ENCODE measurements at places on chromosomes 11 and 22.
A peak's percentile ranks its signal among the peaks of the same experiment; 100 is the strongest.

GRCh38 chr11:124094731-124095130, 20.5 kb upstream of the VWA5A start:
- DNase-seq = no peak

DNA sequence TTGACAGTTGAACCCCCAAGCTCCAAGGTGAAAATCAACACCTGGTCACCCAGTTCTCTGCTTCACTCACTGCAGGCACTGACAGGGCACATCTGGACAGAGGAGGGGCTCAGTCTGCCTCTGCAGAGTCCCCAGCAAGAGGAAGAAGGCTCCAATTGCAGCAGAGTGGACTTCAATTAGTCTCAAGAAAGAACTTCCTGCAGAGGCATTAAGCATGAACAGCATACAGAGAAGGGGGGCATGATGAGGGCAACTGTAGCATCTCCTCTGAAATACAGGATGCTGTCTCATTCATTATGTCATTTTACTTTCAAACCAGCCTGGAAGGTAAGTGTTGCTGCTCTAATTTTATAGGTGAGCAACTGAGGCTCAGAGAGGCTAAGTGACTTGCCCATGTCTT, 11.1 kb downstream of the GDPD5 start:
- DNase-seq = no peak

DNA sequence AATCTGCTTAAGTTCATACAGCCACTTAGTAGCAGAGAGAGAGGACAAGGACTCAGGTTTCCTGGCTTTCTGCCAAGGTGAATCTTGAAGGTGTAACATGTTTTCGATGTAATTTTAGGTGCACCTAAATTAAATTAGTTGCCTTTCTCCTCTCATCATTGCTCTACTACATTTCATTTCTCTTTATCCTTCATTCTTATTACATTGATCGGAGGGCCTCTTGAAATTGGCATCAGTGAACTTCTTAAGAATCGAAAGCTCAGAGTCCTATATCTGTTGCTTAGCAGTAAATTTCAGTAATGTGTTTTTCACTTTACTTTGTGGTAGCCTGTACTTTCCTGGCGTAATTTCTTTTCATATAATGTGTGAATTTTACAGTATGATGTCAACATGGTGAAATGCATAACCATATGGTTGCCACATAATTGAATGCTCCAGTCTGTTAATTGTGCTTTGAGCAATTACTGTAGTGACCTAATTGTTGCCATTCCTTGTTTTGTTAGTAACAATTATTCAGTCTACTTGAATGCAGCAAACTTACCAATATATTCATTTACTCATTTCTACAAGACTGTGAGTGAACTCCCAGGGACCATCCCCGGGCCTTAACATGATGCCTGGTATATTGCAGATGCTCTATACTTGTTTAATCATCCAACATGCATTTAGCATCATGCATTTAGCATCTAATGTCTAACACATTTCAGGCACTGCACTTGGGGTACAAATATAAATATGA, 138.1 kb downstream of the MAML2 start:
- DNase-seq = no peak

GRCh38 chr11:101867951-101868350, 46.9 kb upstream of the CEP126 start:
- no peak for DNase-seq

DNA sequence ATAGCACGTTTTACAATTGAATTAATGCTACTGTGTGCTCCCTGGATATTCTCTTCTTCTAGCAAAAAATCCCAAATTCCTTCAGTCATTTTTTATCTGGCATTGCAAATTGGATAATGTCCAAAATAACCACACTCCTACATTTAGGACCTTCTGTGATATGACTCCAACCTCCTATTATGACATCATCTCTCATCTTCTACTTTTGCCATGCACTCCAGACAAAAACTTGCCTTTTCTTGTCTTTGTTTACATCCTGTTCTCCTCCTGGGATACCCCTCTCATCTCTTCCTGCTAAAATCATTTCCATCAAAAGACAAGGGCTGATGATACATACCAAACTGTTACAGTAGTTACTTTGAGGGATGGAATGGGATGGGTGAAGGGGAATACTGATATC, 20.6 kb upstream of the TMEM218 start:
- no peak for DNase-seq

DNA sequence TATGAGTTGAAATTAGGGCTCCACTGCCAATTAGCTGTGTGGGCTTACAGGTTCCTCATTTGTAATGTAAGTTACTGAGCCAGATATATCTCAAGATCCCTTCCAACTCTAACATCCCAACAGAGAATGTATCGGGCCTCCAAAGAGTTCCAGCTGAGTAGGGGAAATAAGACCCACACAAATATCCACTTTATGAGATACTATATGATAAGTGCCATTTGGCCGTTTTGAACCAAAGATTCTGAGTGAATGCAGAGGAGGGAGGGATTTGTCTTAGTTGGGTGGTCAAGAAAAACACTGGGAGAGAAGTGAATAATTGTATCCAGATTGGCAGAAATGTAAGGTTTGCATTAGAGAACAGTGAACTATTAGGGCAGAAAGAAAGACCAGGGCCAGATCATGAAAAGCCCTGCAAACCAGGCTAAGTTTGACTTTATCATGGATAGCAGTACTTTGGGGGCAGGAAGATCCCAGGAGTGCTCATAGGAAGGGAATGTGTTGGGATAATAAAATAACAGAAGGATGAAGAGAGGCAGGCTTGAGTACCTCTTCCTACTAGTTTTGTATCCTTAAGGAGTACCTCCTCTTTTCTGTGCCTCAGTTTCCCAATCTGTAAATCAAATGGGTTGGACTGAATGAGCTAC, 63.9 kb downstream of the RPL27A start:
- no peak for DNase-seq

DNA sequence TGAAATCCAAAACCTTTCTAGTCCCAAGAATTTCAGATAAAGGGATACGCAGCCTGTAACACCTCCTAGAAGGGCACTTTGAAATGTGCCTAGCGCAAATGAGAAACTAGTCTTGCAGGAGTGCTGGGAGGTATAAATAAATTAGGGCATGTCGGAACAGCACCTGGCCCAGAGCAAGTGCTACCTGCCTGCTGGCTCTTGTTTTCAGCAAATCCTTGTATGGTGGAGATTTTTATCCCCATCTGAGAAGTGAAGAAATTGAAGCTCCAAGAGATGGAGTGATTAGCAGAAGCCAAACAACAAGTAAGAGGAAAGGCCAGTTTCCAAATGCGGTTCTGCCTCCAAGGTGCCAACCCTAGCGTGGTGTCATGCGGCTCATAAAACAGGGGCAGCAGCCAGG, 36.7 kb upstream of the TFIP11 start:
- no peak for DNase-seq

DNA sequence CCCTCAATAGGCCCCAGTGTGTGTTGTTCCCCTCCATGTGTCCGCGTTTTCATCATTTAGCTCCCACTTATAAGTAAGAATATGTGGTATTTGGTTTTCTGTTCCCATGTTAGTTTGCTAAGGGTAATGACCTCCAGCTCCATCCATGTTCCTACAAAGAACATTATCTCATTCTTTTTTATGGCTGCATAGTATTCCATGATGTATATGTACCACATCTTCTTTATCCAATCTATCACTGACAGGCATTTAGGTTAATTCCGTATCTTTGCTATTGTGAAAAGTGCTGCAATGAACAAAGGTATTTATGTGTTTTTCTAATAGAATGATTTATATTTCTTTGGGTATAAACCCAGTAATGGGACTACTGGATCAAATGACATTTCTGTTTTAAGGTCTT, 42.1 kb downstream of the SLC36A4 start:
- DNase-seq = no peak

GRCh38 chr11:93072229-93072914, 102.9 kb downstream of the MTNR1B start:
- no peak for DNase-seq

- peak; percentile 76 for DNase-seq
Measured at GRCh38 chr11:60130496-60130895, 42.0 kb downstream of the MS4A2 start.

DNA sequence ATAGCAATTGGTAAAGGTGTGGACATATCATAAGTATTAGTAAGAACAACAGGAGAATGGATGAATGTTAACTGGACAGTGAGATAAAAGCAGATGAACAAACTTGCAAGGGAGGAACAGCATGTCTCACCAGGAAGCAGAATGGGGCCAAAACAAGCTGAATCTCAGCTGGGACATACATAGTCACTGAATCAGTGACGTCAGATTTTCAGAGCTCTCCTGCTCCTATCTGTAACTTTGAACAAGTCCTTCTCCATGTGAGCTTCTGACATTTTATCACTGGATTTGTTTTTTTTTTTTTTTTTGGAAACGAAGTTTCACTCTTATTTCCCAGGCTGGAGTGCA, 118.7 kb downstream of the BBOX1 start:
- no peak for DNase-seq

- DNase-seq = peak; percentile 74
Measured at GRCh38 chr22:39144101-39144767, 8.2 kb downstream of the CBX7 start.

DNA sequence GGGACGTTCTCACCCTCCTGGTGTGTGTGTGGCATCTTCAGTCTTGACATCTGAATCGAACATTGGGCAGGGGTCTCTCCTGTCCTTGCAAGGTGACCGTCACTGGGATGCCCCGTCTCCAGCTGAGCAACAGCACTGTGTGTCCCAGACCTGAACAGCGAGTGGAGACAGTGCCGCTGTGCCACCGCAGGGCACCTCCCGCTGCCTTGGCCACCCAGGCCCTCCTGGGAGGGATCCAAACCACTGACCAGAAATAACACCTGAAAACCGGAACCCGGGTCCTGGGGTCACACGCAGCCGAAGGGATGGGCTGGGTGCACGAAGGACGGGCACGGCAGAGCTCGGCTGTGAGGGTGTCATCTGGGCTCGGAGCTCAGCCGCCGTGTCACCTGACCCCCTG, 102.2 kb downstream of the BRD1 start:
- no peak for DNase-seq

GRCh38 chr11:70812472-70812871, 414.1 kb downstream of the CTTN start:
- no peak for DNase-seq

- peak; percentile 83 for DNase-seq
Measured at GRCh38 chr11:119115484-119116234, 5.7 kb upstream of the HINFP start.

GRCh38 chr11:108558222-108558621, 35.3 kb downstream of the EXPH5 start:
- DNase-seq = no peak

GRCh38 chr22:27378311-27378800, 423.2 kb downstream of the MN1 start:
- DNase-seq = no peak

DNA sequence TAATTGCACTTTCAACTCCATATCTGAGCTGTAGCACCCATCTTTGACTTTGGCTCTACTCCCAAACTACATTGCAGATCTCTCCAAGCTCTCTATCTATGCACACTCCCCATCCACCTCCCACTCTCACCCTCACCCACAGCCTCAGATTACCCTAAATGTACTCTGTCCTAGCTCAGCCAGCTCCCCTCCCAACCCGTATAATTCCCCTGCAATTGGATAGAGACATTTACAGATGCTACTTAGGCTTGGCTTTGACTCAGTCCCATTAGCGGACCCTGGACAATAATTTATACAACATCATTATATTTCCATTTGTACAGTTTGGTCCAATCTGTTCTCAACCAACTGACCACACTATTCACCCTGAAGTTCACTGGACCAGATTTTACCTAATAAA, 338.9 kb upstream of the ANO3 start:
- DNase-seq = no peak

DNA sequence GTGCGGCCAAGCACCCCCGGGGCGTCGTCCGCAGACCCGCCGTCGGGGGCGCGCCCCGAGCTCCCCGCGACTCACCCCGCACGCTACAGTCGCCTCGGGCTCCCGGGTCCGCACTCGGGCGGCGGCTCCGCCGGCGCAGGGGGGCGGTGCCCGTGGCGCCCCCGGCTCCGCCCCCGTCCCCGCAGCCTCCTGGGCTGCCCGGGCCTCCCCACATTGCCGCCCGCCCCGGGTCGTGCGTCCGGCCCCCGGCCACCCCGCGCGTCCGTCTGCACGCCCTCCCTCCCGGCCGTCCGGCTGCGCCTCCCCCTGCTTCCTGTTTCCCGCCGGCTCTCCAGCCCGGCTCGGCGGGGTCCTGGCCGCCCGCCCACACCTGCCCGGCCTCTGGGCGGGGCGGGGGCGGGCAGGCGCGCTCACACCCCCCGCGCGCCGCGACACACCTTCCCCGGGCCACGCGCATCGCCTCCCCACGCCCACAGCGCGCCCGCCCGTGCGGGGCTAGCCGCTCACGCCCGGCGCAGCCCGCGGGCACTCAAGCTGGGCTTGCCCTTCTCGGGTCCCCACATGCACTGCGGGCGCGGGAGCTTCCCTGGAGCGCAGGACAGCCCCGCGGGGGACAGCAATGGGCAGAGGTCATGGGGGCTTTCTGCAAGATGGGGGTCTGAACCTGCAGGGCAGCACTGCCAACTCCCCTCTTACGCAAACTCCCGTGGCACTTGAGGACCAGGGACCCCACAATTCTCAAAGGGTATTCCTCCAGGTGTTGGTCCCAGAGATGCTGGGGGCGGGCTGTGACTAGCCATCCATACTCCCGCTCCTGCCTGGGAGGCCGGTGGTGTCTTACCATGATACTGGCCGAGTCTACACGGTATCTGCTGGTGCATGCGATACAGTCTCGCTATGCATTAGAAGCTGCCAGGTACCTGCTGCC, at the start of gene CARD10:
TSS of gene CARD10 (minus strand) at position 148 of the 928 bp plus-strand sequence. CDS start 215 bp downstream, outside the sequence.
- no peak for DNase-seq

- DNase-seq = no peak
Measured at GRCh38 chr11:2002807-2003206, 5.2 kb upstream of the H19 start.

- DNase-seq = no peak
Measured at GRCh38 chr11:134181707-134182106, 42.1 kb downstream of the NCAPD3 start.

DNA sequence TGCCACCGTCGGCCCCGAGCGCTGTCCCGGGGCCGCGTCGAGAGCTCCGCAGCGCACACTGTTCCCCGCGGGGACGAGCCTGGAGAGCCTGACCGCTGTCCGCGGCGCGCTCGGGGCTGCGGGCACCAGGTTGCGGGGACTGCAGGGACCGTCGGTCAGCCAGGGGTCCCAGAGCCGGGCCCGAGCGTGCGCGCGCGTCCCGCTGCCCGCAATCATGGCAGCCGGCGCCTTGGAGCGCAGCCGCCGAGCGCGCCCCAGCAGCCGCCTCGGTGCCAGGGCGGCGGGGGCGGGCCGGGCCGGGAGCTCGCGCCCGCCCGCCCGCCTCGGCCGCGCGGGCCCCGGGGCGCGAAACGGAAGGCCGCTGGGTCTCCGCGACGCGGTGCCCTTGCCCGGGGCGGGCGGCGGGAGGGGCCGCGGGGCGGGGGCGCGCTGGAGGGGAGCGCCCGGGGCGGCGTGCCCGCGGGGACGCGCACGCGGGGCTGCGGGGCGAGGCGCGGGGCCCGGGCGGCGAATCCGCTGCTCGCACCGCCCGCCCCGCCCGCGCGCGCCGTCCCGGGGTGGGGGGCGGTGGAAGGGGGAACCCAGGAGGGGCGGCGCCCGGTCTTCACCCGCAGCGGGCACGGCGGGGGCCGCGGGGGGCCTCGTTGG, 79.4 kb upstream of the PPARA start:
- peak; percentile 42 for DNase-seq

DNA sequence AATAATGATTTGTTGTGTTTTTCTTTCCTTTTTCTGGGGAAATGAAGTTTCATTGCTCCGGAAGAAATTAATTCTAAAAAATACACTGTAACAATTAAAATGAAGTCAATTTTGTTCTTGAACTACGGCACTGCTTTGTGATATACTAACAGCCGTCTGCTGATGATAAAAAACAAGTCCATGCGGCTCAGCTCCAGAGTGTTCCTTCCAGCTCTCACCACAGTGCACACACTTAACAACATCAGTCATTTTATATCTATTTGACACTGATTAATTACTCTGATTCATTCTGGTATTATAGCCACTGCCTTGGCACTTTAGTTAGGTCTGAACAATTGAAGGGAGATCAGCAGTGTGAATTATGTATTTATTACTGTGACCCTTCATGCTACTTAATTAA, 97.4 kb upstream of the SLC6A5 start:
- DNase-seq = no peak

Data from inflammatory macrophage treated with lipopolysaccharide for 1 hour (primary cell).